HFFc6 (cell line): ENCODE measurements at places on chromosomes 16 and 17.

GRCh38 chr16:88769617-88770460 lies 15.2 kb downstream of the PIEZO1 start:
- DNase-seq: no peak

GRCh38 chr16:23640615-23640930 lies 537 bp downstream of the PALB2 start:
- DNase-seq: no peak

GRCh38 chr17:8324132-8324531 lies 14.1 kb downstream of the ARHGEF15 start:
- DNase-seq: no peak

GRCh38 chr16:22621586-22622155 lies 111.0 kb downstream of the NPIPB5 start:
- DNase-seq: no peak

DNA sequence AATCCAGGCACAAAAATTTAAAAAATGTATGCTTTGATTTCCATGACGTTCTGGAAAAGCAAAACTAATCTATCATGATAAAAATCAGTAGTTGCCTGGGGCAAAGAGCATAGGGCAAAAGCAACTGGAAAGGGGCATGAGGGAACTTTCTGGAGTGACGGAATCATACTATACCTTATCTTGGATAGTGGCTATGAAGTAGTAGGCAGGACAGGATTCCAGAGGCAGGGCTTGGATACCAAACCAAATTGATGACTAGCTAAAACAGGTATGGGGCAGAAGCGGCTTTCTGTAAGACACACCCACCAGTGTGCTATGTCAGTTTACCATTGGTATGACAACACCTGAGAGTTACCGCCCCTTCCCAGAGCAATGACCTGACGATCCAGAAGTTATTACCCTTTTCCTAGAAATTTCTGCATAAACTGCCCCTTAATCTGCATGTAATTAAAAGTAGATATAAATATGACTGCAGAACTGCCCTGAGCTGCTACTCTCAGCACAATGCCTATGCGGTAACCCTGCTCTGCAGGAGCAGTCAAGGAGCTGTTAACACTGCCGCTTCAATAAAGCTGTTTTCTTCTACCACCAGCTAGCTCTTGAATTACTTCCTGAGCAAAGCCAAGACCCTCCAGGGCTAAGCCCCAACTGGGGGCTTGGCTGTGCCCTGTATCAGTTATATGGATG lies 56.7 kb downstream of the CFDP1 start:
- no peak for DNase-seq

DNA sequence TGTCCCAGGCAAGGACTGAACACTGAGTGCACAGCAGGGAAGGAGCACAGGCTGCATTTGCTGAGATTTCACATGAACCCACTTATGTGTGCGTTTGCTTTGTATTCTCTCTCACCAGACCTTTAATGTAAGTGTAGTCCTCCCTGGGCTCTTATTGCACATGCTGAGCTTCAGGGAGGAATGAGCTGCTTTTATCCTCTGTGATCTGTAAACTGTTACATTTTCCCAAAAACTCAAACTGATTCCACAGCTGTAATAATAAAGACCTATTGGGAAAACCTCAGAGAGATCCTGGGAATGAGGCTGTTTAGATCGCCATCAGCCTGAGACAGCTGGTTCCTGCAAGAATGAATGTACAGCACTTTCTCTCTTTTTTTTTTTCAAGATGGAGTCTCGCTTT lies 53.6 kb upstream of the ADORA2B start:
- no peak for DNase-seq

GRCh38 chr17:77124192-77124889 lies 16.4 kb upstream of the SEC14L1 start:
- DNase-seq: peak; percentile 54

- peak; percentile 81 for DNase-seq
Observed at GRCh38 chr16:64751906-64752305, 370.0 kb downstream of the CDH11 start.

DNA sequence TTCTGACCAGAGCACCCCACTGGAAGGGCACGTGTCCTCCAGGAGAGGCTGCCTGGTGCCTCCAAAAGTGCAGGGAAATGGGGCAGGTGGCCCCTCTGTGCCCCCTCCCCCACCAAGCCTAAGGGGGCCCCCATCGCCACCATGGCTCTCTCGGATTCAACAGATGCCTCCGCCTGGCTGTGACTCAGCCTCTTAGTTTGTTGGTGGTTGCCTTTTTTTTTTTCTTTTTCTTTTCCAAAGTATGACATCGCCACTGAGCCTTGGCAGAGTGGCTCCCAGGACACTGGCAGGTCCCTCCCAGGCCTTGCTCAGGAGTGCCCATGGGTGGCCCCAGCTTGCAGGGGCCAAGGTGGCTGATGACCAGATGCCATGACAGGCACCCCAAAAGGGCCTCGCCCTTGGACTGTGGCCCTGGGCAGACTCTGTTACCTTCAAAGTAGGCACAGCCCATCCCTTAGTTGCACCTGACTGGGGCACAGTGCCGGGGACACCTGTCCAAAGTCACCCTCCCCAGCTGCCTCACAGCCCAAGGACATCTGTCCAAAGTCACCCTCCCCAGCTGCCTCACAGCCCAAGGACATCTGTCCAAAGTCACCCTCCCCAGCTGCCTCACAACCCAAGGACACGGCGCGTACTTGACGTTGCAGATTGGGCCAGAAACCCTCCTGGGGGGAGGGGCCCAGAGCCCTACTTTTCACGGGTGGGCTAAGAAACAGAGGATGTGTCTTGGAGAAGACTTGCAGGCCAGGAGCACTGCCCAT lies 29.6 kb downstream of the NPTX1 start:
- peak; percentile 22 for DNase-seq

DNA sequence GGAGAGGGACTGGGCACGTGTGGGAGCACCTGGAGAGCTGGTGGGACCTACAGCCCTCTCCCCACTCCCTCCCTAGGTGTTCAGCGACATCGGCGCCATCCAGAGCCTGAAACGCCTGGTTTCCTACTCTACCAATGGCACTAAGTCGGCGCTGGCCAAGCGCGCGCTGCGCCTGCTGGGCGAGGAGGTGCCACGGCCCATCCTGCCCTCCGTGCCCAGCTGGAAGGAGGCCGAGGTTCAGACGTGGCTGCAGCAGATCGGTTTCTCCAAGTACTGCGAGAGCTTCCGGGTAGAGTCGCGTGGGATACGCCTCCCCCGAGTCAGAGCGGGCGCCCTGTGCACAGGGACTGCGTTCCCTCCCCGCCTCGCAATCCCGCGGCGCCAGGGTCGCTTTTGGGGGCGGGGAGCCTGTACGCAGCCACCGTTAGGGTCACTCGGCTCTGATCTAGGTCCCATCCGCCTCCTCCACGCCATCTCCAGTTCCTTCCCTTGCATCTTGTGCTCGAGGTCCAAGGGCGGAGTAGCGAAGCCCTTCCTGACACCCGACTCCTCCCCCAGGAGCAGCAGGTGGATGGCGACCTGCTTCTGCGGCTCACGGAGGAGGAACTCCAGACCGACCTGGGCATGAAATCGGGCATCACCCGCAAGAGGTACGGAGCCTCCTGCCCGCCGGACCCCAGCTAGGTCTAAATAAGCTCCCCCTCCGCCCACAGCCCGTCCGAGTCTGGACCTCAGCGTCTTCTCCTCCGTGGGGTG lies 13.0 kb downstream of the SARM1 start:
- DNase-seq: no peak

- DNase-seq: no peak
Observed at GRCh38 chr17:45241328-45242028, 19.8 kb downstream of the FMNL1 start.

GRCh38 chr16:7849841-7850240 lies 517.2 kb downstream of the RBFOX1 start:
- DNase-seq: no peak
